Esophagus muscularis mucosa (tissue), 4 donors: ENCODE measurements at places on chromosomes 5 and 9. TPM values are rescaled to one million over a fixed set of nuclear protein-coding genes. Genes with fewer than 3 reads are reported as not detected.

DNA sequence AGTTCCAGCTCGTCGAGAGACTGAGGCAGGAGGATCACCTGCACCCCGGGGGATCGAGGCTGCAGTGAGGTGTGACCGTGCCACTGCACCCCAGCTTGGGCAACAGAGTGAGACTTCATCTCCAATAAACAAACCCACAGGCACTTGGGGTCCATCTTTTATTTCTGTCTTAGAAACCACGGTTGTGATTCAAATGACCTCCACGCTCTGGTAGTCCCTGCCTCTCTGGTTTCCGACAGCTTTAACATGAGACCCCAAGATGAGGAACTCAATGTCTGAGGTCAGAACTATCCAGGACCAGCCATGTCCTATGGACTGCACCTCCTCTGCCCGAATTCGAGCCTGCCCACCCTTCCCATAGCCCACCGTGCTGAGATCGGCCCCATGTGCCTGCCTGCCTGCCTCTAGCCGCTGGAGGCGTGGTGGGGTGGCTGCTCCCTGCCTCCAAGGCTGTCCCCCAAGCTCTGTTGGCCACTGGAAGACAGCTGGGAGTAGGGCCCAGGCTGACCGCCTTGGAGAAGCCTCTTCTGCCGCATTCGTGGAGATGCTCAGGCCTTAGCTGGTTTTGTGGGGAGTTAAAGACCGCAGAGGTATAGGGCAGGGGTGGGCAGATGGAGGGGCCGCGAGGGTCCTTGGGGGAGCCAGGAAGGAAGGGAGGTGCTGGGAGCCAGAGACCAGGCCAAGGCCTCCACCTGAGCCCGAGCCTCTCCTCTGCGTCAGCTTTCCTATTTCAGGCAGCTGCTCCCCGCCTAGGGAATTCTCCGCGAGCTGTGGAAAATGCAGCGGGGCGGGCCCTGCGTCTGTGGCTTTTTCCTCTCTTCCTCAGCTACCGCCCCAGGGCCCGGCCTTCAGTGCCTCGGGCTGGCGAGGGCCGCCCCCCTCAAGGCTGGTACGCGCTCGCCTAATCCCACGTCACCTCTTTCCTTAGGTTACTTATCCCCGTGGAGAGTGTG, 6.9 kb upstream of the WDR5 start:
- no peak for DNase-seq

GRCh38 chr5:123382252-123382651, 41.0 kb downstream of the CEP120 start:
- no peak for DNase-seq

DNA sequence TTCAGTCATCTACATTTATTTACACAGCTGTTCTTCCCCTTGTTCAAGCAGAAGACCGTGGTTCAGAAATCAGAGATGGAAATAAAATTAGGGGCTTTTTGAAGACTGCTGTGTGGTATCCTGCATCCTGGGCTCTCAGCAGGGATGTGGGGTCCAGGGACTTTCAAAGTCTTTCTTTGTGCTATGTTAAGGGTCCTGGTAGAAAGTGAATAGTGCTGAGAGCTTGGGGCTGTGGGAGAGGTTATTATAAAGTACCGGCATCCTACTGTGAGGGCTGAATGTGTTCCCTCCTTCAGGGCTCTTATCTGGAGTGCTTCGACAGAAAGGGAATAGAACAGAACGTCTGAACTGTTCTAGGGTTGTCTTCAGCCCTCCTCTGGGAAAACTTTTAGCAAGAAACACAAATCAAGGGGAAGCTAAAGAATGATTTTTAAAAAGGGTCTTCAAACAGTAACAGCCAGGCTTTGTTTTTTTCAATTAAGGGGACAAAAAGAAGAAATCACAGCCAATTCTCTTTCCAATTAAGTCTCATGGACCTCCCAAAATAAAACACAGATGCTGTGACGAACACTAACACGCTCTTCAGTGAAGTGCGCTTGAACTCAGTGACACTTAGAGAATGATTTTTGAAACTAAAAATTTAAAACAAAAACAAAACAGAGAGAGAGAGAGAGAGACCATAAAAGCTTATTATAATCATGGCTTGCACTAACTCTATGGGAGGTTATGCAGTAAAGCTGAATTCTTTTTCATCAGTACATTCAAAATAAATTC, 15.7 kb upstream of the SLC1A3 start:
- DNase-seq: no peak

DNA sequence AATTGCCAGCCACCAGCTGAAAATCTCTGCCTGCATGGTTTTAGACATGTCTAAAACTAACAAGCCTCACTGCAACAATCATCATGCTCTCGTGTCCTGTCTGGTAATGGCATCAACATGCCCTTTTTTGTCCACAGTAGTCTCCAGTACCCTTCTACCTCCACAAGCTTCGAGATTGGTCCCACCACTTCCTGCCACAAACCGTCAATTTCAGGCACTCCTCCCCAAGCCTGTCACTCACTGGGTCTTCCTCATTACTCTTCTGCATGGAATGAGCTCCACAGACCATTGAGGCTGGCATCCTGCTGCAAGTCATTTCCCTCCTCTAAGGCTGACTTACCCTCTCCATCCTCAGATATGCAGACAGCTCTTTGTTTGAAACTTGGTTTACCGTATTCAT, 9.0 kb downstream of the LPAR1 start:
- DNase-seq: no peak

PFN3 gene
- not detected for total RNA-seq

GRCh38 chr9:91659529-91660495, 236.2 kb upstream of the NFIL3 start:
- DNase-seq: peak; percentile 66

DNA sequence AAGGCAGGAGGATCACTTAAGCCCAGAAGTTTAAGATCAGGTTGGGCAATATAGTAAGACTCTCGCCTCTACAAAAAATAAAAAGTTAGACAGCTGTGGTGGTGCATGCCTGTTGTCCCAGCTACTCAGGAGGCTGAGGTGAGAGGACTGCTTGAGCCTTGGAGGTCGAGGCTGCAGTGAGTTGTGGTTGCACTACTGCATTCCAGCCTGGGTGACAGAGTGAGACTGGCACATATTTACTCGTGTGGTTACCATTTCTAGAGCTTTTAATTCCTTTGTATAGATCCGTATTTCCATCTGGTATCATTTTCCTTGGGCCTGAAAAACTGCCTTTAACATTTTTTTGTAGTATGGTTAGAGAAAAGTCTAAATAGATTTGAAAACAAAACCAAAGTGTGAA, 7.8 kb downstream of the IL6ST start:
- no peak for DNase-seq

- DNase-seq: no peak
Observed at GRCh38 chr9:71915495-71915894, 4.1 kb downstream of the C9orf85 start.
